Tibial nerve (tissue), 4 donors: ENCODE measurements at places on chromosomes 7 and 10. TPM values are rescaled to one million over a fixed set of nuclear protein-coding genes. Genes with fewer than 3 reads are reported as not detected.

The SPDYE9 gene
- total RNA-seq = not detected

The BCAP29 gene
- total RNA-seq = 48.9 TPM

The CALCR gene
- total RNA-seq = not detected

The IDI2 gene
- total RNA-seq = not detected

The MEOX2 gene
- total RNA-seq = 95.9 TPM

The TMEM213 gene
- not detected for total RNA-seq

The GOLGA7B gene
- total RNA-seq = 5.7 TPM

The UCMA gene
- total RNA-seq = not detected

The PPP1R3A gene
- not detected for total RNA-seq

The SAP25 gene
- total RNA-seq = 2.4 TPM

The DKK1 gene
- 2.3 TPM for total RNA-seq

The BTBD16 gene
- total RNA-seq = 1.2 TPM

The GNAT3 gene
- total RNA-seq = not detected

The SLC18A3 gene
- not detected for total RNA-seq

The ELN gene
- total RNA-seq = 152 TPM

The MRC1 gene
- 52.2 TPM for total RNA-seq

The IFIT1B gene
- total RNA-seq = not detected

The ADAMTS14 gene
- 8.3 TPM for total RNA-seq

The ODAD2 gene
- total RNA-seq = not detected

The GRID2IP gene
- total RNA-seq = not detected

The TAS2R4 gene
- 3.6 TPM for total RNA-seq

The ARMC10 gene
- total RNA-seq = 61.0 TPM

The PDE6C gene
- total RNA-seq = not detected

The TAX1BP1 gene
- 59.7 TPM for total RNA-seq

The SPDYE2 gene
- 0.42 TPM for total RNA-seq

The CCDC126 gene
- total RNA-seq = 6.6 TPM

The JCAD gene
- 30.0 TPM for total RNA-seq

The TAS2R41 gene
- not detected for total RNA-seq

The SYT15B gene
- 4.6 TPM for total RNA-seq

The CREB3L2 gene
- 55.3 TPM for total RNA-seq

The GIMAP5 gene
- 36.0 TPM for total RNA-seq

The NPC1L1 gene
- not detected for total RNA-seq

The STAMBPL1 gene
- 25.3 TPM for total RNA-seq

The BUD23 gene
- 22.5 TPM for total RNA-seq

The TMEM273 gene
- total RNA-seq = 18.6 TPM

The PIK3CG gene
- 9.3 TPM for total RNA-seq

The AIMP2 gene
- 34.1 TPM for total RNA-seq

The GPC2 gene
- total RNA-seq = 1.1 TPM

The EPO gene
- total RNA-seq = 0.30 TPM

The HOGA1 gene
- 3.6 TPM for total RNA-seq

The ITGA8 gene
- total RNA-seq = 1.5 TPM

The MAT1A gene
- not detected for total RNA-seq

The TRPV6 gene
- total RNA-seq = 0.78 TPM

The TFPI2 gene
- total RNA-seq = 4.0 TPM

The GPNMB gene
- 91.7 TPM for total RNA-seq

The TSPAN33 gene
- 10.5 TPM for total RNA-seq

The SLC39A12 gene
- not detected for total RNA-seq

The CYCS gene
- 25.6 TPM for total RNA-seq

The ERVW-1 gene
- total RNA-seq = not detected

The BEND7 gene
- total RNA-seq = 17.8 TPM

The HOXA2 gene
- 2.5 TPM for total RNA-seq

The LIPK gene
- total RNA-seq = not detected

The ARHGEF35 gene
- total RNA-seq = 0.59 TPM

The MMD2 gene
- 0.63 TPM for total RNA-seq

The GNGT1 gene
- total RNA-seq = not detected

The PPP1R9A gene
- total RNA-seq = 15.7 TPM

The HHEX gene
- total RNA-seq = 16.7 TPM
